Left cardiac atrium (tissue), 4 donors: ENCODE measurements at places on chromosomes 6 and 20.

DNA sequence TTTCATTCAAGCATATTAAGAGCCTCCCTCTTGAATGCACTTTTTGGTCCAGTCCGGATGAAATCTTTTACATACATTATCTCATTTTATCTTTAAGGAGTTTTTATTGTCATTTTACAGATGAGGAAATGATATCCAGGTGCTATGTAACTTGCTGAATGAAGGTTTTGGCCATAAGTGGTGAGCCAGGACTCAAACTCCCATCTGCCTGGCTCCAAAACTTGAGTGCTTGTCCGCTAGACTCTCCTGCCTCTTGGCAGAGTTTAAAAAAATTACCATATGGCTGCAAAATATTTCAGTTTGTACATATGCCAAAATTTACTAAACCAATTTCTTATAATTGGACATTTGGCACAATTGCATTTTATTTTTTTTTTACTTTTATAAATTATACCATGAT lies 12.2 kb downstream of the PDRG1 start:
- no peak for DNase-seq

GRCh38 chr20:59777814-59778575 lies 155.4 kb downstream of the SYCP2 start:
- DNase-seq = no peak

- no peak for DNase-seq
Observed at GRCh38 chr6:117498159-117498558, 15.7 kb downstream of the DCBLD1 start.

GRCh38 chr20:7155794-7156193 lies 388.3 kb downstream of the BMP2 start:
- DNase-seq = no peak

- no peak for DNase-seq
Observed at GRCh38 chr6:134064461-134064860, 12.0 kb upstream of the SLC2A12 start.

GRCh38 chr6:143260857-143261256 lies 189.6 kb downstream of the ADAT2 start:
- no peak for DNase-seq

DNA sequence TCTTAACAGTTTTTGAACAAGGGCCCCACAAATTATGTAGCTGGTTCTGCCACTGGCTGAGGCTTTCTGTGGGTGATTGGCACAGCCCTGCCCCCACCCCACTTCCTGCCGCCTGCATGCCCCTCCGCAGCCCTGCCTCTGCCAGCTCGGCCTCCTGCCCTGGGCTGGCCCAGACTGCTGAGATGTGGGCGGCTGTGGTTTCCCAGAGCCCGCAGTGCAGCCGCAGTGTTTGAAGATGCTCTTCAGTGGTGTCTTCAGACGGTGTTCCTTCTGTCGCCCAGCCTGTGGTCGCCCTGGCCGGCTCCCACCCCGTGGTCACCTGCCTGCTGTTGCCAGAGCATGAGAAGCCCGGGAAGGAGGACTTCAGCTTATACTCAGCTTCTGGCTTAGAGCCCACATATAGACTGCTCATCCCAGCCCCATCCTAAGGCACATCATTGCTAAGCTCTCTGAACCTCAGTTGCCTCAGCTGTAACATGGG lies 154.3 kb downstream of the VEGFA start:
- no peak for DNase-seq

DNA sequence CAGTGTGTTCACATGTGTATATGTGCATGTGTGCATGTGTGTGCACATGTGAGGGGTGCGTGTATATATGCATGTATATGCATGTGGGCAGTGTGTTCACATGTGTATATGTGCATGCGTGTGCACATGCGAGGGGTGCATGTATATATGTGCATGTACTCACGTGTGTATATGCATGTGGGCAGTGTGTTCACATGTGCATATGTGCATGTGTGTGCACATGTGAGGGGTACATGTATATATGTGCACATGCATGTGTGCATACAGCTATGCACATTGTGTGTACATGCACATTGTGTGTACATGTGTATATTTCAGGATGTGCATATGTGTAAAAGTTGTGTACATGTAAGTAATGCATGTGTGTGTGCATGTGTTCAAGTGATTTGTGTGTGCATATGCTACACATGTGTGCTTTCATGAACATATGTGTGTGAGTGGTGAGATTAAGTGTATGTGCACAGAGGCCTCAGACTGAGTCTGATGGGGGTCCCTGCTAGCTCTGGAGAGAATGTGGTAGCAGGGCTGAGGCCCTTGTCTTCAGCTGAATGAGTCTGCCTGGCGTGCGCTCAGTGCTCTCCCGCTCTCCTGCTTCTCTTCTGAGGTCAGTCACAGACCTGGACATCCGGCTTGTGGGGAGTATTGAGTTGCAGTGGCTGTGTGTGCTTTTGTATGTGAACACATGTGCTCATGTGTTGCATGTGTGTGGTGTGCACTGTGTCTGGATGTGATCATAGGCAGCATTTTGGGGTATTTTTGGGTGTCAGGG lies 19.9 kb upstream of the MYT1 start:
- DNase-seq = no peak

DNA sequence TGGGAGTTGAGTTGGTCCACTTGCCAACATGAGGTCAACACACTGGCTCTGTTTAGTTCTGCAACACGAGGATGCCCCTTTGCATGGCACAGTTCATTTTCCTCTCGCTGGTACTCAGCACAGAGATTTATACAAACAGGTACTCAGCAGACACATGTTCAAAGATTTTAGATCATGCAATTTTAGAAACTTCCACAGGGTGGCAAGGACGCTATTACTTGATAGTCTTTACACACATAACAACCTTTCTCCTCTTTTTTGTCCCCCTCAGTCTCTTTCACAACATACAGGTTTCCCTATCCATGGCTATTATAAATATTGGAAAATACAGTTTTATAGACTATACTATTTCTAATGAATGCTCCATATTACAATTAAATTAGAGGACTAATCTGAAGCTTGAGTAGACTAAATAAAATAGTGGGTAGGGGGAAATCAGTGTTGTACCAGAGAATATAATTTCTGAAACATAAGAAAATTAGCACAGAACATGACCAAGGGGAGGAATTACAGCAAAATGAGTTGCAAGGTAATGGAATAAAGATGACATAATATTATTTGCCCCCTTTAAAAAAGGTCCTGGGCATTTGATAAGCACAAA lies 331.8 kb upstream of the BTBD3 start:
- no peak for DNase-seq

- DNase-seq = no peak
Observed at GRCh38 chr6:89204096-89204495, 13.1 kb downstream of the GABRR1 start.

DNA sequence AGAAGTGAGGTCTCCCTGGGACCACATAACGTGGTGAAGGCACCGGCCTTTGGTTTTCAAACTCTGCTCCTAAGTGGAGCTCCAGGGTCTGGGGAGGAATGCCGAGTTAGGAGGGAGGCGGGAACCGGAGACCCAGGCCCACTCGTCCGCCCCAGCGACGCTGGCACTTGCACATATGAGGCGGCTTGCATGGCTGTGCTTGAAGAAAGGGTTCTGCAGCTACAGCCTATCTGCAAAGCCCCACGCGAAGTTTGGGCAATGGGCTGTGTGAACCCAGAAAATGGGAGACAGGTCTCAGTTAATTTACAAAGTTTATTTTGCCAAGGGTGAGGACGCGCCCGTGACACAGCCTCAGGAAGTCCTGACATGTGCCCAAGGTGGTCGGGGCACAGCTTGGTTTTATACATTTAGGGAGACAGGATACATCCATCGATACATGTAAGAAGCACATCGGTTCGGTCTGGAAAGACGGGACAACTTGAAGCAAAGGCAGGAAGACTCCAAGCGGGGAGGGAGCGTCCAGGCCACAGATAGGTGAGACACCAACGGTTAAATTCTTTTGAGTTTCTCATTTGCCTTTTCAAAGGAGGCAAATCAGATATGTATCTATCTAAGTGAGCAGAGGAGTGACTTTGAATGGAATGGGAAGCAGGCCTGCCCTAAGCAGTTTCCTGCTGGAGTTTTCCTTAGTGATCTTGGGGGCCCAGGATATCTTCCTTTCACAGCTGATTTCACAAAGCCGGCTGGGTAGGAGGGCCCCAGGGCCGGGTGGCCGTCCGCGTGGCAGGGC lies 782 bp upstream of the PCMTD2 start:
- peak; percentile 22 for DNase-seq

DNA sequence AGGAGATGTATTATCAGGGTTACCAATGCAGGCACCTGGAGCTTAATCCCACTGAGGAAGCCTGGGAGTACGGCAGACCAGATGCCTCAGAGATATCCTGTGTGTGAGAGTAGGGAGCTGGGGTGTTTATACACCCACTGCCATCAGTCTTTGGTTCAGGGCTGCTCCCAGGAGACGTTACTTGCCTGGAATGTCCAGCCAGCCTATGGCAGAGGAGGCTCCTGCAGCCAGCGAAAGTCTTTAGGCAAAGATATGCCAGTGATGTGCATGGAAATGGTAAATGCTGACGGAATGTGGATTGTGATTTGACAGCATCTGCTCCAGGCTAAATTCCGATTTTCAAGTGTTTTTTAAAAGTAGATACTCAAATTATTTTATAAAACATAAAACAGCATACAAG lies 282.0 kb downstream of the BTBD3 start:
- DNase-seq = no peak

DNA sequence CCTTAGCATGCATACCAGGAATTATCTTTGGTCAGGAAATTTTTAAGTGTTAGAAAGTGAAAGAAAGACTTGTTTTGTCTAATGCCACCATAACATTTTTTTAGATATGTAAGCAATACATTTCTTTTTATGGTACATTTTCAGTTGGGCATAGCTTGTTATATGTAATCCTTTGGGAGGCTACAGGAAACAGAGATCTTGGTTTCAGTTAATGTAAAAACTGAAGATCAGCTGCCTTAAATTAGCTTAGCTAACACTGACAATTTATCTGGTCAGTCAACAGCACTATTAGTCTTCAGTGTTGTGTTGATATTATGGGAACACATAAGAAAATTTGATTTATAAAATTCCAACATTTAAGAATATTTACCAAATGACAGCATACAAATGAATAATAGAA lies 78.6 kb upstream of the SMIM8 start:
- DNase-seq = no peak

GRCh38 chr20:16115911-16116552 lies 457.2 kb downstream of the KIF16B start:
- no peak for DNase-seq

DNA sequence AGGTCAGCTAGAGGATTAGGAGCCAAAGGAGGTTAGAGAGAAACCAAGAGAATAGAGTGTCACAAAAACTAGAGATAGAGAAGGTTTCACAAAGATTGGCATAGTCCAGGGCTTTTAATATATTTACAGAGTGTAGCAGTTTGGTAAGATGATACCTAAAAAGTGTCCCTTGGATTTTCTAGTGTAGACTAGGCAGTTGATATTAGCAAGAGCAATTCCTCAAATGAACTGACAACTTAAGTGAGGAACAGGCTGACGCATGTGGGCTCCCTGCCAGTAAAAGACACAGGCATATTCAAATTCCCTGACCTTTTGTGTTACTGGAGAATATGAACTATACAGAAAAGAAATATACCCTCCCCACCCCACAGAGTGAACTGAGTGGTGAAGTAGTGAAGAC lies 40.1 kb downstream of the VTA1 start:
- DNase-seq = peak; percentile 72

DNA sequence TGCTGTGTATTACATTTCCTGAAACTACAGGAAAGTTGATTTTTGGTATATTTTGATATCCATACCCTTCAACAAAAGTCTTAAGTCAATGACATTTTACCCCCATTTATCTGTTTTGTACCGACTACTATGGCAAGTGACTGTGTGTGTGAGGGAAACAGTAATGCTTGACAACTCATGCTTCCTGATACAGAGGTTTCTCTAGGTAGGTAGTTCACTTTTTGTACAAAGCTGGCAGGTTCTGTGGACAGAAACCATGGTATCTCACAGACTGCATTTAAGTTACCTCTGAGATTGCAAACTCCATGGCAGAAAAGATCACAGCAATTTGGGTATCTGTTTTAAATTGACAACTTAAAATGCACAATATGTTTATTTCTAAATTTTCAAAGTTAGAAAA lies 28.8 kb downstream of the FARS2 start:
- no peak for DNase-seq

- DNase-seq = no peak
Observed at GRCh38 chr6:144477396-144477795, 192.3 kb downstream of the UTRN start.

DNA sequence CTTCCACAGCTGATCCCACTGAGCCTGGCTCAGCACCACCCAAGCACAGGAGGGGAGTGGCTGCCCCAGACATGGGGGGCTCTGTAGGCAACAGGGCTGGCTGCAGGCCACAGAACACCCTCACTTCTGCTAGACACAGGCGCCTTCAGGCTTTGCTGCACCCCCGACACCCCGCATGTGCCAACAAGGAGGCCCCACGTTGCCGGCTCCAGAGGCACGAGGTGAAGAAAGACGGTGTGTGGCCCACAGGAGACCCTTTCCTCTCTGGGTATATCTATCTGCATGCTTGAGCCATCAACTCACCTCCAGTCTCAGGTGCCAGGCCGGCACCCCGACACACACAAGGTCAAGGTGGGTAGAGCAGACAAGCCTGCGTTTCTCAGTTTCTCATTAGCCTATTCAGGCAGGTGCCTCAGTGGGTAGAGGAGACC lies 158.3 kb downstream of the DLL1 start:
- DNase-seq = no peak

GRCh38 chr6:41966961-41967311 lies 25.3 kb upstream of the CCND3 start:
- DNase-seq = no peak

DNA sequence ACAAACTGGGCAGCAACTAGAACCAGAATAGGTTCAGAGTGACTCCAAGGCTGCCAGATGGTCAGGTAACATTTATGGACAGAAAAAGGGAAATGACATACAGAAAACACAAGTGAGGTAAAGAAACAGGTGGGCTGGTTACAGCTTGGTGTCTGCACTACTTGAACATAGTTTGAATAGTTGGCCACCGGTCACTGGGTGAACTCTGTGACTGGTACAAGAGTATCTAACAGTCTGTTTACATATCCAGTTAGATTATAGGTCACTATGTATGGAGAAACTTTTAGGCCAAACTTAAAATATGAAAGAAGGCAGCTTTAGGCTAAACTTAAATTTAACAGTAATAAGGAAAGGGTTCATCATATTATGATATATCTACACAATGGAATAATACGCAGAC lies 32.9 kb downstream of the LCA5 start:
- no peak for DNase-seq

GRCh38 chr6:3665608-3666007 lies 85.9 kb downstream of the PXDC1 start:
- no peak for DNase-seq

GRCh38 chr6:113818578-113818977 lies 38.6 kb upstream of the MARCKS start:
- DNase-seq = no peak

GRCh38 chr6:117138920-117139319 lies 126.4 kb upstream of the VGLL2 start:
- no peak for DNase-seq

DNA sequence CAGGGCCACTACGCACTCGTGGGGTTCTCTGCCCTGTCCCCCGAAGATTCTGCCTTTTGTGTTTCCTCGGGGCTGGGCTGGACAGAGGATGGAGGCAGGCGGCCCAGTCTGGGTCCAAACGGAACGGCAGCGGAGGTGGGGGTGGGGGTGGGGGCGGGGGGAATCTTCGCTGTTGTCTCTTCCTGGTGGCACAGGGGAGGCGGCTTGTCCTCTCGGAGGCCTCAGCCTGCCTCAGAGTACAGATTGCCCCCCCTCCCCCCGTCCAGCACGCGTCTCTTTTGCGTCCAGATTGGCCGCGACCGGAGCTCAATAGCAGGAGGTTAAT lies 1.4 kb upstream of the INSM1 start:
- DNase-seq = no peak

GRCh38 chr20:50418890-50419642 lies 91.1 kb upstream of the PTPN1 start:
- no peak for DNase-seq
